ENCODE measurements at places on chromosomes 3 and 15.

- DNase-seq: no peak
Observed at GRCh38 chr15:74383695-74384565, 16.5 kb upstream of the CYP11A1 start.

GRCh38 chr15:40908095-40908494 is 13.8 kb downstream of the VPS18 start:
- DNase-seq: no peak

- DNase-seq: no peak
Observed at GRCh38 chr15:32866454-32867312, 148.9 kb downstream of the GREM1 start.

DNA sequence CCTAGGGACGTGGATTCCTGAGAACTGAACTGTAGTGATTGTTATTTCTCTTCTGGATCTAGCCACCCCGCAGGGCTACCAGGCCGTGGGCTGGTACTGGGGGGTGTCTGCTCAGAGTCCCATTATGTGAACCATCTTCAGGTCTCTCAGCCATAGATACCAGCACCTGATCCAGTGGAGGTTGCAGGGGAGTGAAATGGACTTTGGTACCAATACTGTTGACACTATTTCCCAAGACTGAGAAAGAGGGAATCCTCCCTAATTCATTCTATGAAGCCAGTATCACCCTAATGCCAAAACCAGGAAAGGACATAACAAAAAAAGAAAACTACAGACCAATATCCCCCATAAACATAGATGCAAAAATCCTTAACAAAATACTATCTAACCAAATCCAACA is 237.0 kb upstream of the AGTR1 start:
- no peak for DNase-seq

DNA sequence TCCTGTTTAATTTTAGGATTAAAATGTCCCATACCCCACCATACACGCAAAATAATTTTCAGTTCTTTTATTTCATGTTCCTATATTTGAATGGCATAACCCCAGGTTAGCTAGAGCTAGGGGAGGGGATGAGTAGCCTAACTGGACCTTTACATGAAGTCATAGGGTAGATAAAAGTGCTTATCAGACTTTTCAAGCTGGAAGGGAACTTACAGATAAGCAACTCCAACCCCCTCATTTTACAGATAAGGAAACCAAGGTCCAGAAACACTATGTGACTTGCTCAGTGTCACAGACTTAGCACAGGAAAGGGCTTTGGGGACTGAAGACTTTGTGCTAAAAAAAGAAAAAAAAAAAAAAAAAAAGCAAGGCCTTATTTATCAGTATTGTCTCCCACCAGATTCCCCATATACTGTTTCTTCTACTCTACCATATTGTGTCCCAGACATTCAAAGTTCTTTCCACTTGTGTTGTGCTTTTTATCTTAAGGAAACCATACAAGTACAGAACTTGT is 10.6 kb upstream of the TNIK start:
- no peak for DNase-seq

- DNase-seq: no peak
Observed at GRCh38 chr15:85688711-85689110, 106.0 kb downstream of the KLHL25 start.

GRCh38 chr15:78879517-78880241 is 7.0 kb downstream of the MORF4L1 start:
- DNase-seq: peak; percentile 76

DNA sequence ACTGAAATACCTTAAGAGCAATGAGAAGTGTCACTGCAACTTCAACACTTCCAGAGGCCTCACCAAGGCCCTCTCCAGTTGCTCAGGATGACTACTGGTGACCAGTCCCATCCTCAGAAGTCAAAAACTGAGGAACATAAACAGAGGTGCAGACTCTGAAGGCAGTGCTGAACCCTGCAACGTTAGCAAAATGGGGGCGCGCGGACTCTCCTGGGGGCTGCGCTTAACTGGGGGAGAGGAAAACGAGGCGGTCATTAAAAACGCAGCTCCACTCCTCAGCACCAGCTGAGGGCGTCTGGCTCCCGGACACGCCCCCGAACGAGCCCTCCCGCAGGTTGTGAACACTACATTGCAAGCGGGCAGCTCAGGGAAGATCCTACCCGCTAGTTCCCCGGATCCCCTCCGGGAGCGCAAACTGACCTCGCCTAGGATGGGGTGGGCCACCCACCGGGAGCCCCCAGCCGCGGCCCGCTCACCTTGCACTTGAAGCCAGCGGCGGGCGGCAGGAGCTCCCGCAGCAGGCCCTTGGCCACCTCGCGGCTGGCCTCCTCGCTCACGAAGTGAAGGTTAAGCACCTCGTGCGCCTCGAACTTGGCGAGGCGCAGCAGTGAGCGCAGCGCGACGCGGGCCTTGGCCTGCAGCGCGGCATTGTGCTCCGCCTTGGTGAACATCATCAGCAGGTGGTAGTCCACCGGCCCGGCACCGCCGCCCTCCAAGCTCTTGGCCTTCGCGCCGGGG is 711 bp downstream of the XXYLT1 start:
- DNase-seq: peak; percentile 53

DNA sequence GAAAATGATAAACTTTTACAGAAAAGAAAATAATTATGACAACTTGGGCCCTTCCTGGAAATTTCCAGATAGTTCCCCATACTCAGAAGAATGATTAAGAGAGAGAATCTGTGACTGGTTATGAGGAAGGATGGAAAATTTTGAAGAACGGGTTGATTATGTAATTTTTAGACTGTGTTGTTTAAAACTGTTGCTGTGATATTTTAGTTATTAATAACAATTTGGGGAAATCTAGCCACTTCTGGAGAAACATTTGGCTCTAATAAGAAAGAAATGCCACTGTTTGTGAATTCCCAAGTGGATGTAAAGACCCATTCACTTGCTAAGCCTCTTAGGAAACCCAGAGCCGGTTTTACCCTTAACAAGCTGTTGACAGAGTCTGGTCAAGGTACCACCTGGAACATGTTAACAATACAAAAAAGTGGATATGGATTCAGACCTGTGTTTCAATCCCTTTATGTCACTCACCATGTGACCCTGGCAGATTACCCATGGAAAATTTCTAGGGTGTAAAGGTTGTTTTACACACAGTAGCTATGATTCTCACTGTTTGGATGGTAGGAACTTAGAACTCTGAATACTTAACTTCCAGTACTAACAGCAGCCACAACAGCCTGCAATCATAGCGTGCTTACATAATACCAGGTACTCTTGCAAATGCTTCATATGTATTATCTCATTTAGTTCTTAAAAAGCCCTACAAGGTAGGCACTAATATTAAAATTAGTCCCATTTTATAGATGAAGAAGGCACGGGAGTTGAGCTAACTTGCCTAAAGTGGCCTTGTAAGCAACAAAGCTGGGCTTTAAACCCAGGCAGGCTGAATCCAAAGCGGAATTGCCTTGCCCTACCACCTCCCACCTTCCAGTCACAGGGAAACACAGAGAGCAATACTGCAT is 32.0 kb downstream of the ZBTB38 start:
- DNase-seq: peak; percentile 65

- DNase-seq: no peak
Observed at GRCh38 chr15:42184736-42185135, 23.4 kb downstream of the VPS39 start.

GRCh38 chr3:140205598-140205997 is 270.6 kb downstream of the CLSTN2 start:
- no peak for DNase-seq

- DNase-seq: no peak
Observed at GRCh38 chr3:72129501-72130094, 344.6 kb upstream of the PROK2 start.

GRCh38 chr15:72136170-72137051 is 18.2 kb downstream of the SENP8 start:
- no peak for DNase-seq

GRCh38 chr15:50182219-50183013 is 420 bp downstream of the SLC27A2 start:
- DNase-seq: peak; percentile 14

- peak; percentile 28 for DNase-seq
Observed at GRCh38 chr15:51240066-51240465, 98.3 kb downstream of the CYP19A1 start.

DNA sequence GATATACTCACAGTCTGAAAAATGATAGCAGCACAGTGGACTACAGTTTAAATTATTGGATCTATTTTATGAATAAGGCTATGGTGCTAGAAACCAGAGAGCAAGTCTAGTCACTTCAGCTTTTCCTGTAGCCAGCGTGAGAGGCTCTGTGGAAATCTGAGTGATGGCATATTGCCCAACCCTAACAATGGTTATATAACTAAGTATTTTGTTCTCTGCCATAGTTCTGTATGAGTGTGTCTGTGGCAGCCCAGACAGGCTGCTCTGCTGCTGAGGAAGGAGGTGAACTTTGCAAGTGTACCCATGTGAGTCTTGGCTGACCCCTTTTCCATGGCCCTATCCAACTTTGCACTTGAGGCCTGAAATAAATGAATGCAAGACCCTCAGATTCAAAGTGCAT is 105.7 kb downstream of the LRTM1 start:
- DNase-seq: no peak

GRCh38 chr15:78061963-78062427 is 15.5 kb downstream of the TBC1D2B start:
- peak; percentile 42 for DNase-seq

DNA sequence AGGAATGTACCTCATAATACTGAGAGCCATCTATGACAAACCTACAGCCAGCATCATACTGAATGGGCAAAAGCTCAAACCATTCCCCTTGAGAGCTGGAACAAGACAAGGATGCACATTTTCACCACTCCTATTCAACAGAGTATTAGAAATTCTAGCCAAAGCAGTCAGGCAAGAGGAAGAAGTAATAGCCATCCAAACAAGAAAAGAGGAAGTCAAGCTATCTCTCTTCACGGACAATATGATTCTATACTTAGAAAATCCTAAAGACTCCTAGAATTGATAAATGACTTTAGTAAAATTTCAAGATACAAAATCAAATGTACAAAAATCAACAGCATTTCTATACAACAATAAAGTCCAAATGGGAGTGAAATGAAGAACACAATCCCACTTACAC is 30.2 kb downstream of the OCA2 start:
- no peak for DNase-seq

DNA sequence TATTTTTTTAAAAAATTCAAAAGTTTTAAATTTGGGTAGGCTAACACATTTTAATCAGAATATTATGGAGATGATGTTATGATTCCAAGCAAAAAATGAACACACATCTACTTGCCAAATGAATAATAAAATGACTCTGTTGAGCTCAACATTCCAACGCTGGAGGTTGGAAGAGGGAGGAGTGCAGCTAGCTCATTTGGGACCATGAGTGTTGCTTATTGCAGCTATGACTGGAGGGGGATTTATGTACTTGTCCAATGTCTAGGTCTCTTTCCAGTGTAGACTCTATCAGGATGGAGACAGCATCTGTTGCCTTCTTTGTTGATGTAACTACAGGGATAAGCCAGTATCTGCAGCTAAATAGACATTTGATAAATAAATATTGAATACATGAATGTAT is 310.6 kb downstream of the CACNA2D3 start:
- DNase-seq: no peak

- DNase-seq: no peak
Observed at GRCh38 chr3:47019201-47019600, 39.7 kb downstream of the NBEAL2 start.

DNA sequence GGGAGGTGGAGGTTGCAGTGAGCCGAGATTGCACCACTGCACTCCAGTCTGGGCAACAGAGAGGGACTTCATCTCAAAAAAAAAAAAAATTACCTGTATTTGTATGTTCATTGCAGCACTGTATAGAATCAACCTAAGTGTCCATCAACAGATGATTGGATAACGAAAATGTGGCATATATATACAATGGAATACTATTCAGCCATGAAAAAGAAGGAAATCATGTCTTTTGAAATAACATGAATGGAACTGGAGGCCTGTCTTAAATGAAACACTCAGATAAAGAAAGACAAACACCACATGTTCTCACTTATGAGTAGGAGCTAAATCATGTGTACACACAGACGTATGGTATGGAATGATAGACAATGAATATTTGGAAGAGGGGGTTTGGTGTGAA is 59.4 kb upstream of the MEF2A start:
- DNase-seq: no peak

DNA sequence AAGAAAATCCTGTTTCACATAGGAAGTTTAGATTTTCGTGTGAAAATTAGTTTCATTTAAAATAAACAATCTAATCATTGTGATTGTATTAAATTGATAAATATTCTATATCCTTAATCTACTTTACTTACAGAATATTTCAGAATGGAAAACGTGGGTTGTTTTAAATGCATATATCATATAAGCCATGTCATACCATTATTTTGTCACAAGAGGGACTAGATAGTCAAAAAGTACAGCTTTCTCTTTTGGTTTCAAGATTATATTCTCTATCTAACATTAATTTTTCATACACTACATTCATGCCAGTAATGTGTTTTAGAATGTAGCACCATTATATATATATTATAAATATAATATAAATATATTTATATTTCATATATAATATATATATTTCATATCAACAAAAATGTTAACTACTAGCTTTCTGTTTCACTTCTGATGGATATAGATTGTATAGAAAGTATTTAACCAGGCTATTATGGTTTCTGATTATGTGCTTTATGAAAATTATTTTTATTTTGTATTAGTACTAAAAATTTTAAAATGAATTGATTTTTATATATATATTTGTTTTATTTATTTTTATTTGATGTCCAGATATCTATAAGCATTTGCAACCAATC is 45.3 kb downstream of the OSTN start:
- no peak for DNase-seq

- DNase-seq: no peak
Observed at GRCh38 chr3:57820479-57820878, 64.4 kb downstream of the SLMAP start.

DNA sequence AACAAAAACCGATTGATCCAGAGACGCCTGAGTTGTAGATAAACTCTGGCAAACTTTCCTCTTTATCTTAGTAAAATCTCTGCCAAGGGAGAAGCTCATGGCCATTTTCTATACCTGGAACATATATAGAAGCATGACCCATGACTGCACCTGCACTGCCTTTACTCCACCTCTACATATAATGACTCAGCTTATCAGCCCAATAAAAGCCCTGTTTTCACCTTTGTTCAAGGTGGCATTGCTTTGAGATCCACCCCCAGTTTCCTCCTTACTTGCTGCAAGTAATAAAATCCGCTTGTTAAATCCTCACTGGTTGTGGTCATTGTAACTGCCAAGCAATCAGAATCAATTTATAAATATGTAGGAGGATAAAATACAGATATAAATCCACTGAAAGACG is 1280.4 kb downstream of the NSUN3 start:
- DNase-seq: no peak

Data from WERI-Rb-1 (cell line).